ENCODE measurements at places on chromosomes 2 and 18.

- DNase-seq = no peak
These were observed 539.4 kb upstream of the CDH2 start for GRCh38 chr18:28716338-28716737.

DNA sequence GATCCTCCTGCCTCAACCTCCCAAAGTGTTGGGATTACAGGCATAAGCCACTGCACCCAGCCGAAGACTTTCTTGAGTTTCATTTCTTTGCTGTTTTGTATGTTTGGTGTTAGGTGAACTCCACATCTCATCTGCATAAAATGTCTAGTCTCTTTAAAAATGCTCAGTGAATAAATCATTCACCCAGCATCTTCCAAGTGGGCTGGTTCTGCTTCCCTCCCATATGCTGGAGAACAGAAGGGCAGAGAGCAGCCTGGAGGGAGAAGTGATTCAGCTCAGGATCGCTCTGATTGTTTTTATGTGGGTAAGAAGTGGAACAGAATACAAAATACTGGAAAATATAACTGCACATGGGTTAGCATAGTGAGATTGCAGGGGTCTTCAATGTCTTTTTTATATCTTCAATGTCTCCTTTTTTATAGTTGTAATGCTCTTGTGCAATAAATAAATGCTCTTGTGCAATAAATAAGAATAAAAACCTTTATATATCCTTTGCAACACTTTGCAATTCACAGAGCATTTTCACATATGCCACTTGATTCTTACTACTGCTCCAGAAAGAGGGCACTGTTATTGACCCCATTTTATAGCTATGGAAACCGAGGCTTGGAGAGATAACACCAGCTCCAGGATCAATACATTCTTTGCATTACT is 253.0 kb upstream of the NCKAP5 start:
- DNase-seq = no peak

DNA sequence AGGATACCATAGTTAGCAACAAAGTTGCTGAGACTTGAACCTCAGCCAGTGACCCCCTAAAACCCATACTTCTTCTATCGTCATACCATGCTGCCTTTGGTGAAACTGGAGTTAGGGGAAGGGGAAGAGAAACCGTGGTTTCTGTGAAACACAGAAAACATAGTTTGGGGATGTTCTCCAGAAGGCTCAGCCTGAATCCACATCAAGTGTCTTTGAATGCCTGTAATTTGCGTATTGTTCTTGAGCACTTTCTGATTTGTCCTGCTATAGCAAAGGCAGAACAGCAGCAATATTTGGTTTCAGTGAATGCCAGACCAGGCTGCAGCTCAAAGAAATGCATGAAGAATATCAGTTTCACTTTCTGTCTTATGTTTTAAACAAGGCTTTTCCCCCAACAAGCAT is 258.7 kb downstream of the TTC32 start:
- DNase-seq = no peak

GRCh38 chr2:230913406-230914143 is 11.5 kb downstream of the GPR55 start:
- DNase-seq = no peak

DNA sequence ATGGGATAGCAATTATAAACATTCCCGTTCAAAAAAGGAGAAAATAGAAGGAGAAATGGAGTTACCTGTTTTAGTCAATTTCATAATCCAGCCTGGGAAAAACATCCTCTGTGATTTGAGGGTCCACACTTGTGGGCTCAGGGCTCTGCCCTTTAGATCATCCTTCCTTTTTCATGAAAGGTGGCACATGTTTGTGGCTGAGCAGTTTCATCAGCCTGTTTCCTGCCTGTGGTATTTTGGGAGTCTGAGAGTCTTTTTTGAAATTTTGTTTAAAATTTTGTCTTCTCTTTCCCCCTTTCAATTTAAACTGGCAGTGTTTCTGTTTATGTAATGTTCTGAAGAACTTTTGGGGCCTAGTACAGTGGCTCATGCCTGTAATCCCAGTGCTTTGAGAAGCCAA is 84.0 kb downstream of the KIAA1328 start:
- DNase-seq = no peak

- DNase-seq = no peak
These were observed 34.0 kb upstream of the CYTIP start for GRCh38 chr2:157477919-157478318.

DNA sequence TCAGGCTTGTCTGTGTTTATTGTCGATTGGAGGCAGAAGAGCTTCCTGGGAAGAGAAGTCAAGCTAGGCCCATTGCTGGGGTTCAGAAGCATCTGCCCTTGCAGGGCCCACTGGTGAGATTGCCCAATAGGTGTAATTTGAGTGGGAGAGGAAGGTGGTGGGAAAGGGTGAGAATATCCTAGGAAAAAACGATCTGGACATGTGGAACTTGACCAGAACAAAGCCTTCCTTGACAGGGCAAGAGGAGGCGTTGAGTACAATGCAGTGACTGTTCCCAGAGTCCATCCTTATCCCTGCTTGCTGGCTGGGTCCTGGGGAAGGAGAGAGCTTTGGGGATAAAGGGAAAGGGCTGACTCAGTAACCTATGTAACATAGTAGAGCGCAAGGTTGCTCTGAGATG is 27.1 kb downstream of the NABP1 start:
- DNase-seq = no peak

- DNase-seq = no peak
These were observed 5.1 kb downstream of the NCK2 start for GRCh38 chr2:105749583-105750400.

DNA sequence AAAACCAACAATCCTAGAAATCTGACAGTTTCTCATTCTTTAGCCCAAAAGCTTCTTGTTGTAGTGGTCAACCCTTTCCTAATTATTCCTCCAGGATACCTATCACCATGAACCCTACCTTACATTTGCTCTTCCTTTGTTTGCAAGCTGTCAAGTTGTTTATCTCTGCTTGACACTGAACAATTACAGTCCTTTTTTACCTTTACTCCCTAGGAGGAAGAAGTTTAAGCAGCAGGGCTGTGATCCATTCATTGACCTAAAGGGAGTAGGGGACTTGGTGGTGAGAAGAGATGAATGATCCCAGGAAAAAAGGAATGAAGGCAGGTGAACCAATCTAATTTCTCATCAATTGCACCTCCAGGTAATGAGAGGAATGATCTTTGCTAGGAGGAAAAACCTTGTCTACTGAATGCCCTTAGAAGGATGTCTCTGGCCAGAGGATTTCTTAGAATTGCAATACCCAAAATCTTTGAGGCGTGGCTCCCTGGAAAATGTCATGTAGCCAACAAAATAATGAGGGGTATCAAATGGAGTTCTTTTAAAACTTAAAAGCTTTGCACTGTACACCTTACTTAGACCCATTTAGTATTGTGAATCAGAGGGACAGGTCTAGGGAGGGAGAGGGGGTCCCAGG is 47.7 kb downstream of the MREG start:
- no peak for DNase-seq

DNA sequence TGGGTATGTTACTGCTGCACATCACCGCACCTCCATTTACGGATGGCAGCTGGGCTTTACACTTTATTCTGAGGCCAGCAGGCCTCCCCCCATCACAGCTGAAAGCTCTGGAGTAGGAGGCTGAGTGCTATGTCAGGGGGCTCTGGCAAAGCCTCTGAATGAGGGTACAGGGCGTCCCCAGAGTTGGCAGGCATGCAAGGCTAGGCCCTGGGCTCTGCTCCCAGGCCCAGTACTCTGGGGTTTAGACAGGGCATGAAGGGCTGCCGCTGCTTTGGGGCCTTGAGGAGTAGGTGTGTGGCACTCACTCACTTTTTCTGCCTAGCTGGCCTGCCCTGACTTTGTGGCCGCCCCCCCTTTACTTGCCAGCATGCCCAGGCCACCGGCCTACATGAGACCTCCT is 90.8 kb downstream of the WDSUB1 start:
- DNase-seq = no peak

DNA sequence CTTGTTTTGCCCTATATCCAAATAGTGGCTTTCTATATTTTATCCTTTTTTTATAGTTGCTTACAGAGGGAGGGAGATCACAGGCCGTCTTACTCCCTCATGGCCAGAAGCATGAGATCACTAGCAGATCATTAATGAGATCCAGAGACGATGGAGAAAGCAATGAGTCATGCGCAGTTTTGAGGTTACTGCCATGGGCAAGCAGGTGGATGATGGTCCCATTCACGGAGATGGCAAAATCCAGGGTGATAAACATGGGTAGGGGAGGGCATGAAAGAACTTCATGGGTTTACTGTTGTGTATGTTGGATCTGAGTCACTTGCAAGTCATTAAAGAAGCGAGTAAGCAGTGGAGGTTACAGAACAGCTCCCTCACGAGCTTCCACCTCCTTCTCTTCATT is 60.4 kb downstream of the C18orf63 start:
- DNase-seq = no peak

DNA sequence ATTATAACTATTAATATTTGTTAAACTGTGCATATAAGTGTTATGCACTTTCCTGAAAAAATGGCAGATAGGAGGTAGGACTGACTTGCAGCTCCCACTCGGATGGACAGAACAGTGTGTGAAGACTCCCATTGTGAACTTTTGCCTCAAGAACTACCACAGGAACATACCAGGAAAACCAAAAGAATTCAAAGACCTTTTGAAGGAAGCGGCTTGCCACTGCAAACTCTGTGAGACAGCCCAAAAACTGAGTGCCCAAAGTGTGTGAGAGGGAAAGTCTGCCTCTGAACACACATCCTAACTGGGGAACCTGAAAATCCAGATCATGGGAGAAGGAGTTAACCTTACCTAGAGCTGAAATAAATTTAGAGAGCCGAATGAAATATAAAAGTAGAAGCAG is 171.0 kb downstream of the ZBTB7C start:
- no peak for DNase-seq

- DNase-seq = no peak
These were observed 277.4 kb downstream of the TNS1 start for GRCh38 chr2:217725409-217725808.

- DNase-seq = no peak
These were observed 164.5 kb downstream of the LPIN1 start for GRCh38 chr2:11910971-11911370.

DNA sequence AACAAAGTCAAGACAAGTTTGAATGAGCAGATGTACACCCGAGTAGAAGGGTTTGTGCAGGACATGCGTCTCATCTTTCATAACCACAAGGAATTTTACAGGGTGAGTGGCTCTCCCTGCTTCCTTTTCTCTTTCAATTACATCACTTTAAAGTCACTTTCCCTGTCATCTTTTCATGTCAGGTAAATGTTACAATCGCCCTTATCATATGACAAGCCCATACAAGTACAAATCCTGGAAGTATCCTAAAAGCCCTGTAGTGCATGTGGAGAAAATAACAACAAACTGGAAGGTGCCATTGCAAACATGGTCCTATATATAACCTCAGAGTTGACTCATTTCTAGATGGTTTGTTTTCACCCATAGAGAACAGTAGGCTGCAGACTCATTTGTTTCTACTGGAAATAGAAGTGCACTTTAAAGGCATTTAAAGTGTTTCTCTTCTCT is 126.0 kb downstream of the SP100 start:
- DNase-seq = no peak

DNA sequence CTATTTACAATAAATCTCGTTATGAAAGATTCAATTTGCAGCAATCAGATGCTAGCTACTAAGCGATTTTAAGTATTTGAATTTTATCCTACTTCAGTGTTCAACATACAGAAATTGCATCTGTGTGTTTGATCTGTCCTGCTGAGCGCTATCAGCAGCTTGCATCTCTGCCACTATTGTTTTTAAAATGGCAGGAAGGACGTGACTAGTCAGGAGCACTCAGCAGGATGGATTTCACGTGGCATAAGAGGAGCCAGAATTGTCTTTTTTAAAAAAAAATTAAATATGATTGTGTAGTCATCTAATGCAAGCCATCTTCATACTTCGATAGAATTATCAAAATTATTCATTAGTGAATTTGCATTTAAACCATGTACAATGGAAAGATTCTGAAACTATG is 2.8 kb upstream of the KLHL14 start:
- no peak for DNase-seq

- DNase-seq = no peak
These were observed 72.1 kb upstream of the MAP4K4 start for GRCh38 chr2:101625387-101625786.

- no peak for DNase-seq
These were observed 175.3 kb downstream of the CLIP4 start for GRCh38 chr2:29290293-29291047.

DNA sequence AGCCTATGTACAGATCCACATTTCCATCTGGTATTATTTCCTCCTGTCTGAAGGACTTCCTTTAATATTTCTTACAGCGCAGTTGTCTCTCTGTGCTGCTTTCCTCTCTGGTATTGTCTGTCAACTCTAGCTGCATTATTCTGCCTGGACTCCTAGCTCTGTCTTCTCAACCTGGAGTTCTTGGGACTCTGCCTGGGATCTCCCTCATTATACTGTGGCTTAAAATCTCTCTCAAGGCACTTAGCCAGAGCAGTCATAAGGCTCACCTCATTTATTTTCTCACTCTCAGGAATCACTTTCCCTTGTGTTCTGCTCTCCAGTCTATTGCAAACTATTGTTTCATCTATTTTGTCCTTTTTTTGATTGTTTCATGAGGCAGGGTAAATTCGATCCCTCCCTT is 850.4 kb downstream of the ERBB4 start:
- DNase-seq = no peak

GRCh38 chr2:112005406-112006075 is 49.5 kb upstream of the TMEM87B start:
- no peak for DNase-seq

DNA sequence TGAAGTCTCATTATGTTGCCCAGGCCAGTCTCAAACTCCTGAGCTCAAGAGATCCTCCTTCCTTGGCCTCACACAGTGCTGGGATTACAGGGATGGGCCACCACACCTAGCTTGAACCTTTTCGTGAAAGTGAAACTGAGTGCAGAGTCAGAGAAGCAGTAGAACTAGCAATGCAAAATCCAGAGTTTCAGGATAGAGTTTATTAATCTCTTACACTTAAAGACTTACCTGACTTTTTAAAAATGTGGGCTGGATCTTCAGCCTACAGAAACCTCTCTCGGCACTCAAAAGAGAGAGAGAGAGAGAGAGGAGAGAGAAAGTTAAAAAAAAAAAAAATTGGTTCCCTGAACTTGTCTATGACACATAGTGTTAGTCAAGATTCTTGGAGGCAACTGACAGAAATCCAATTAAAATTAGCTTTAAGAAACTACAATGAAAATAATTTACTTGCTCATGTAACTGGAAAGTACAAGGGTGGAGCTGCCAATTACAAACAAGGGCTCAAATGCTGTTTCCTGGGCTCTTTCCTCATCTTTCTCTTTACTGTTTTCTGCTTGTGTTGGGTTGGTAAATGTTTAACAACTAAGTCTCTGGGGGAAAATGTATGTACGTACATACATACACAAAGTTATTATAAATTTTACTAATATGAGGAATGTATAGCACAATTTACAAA is 98.1 kb upstream of the CERS6 start:
- DNase-seq = no peak

DNA sequence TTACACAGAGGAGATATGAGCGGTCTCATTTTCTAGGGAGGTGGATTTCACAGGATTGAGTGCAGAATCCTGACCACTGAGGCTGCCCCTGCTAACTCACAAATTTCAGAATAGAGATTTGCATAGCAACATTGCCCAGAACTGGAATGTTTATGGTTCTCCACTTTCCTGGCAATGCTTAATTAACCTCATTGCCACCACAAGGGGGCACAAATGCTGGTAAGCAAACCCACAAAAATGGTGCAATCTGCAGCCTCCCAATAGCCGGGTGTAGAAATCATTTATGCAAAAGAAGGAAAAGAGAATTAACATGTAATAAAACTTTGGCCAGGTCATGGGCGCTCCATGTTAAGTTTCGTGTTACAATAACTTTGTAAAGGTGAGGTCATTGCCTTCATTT is 112.4 kb downstream of the CYRIA start:
- peak; percentile 1 for DNase-seq

- no peak for DNase-seq
These were observed 44.1 kb upstream of the NDUFV2 start for GRCh38 chr18:9058406-9058805.

- no peak for DNase-seq
These were observed 339.3 kb downstream of the LRP1B start for GRCh38 chr2:141791521-141791920.

Measured in activated T-cell treated with anti-CD3 and anti-CD28 coated beads for 48 hours (primary cell).